ENCODE measurements at places on chromosomes 1 and 21.

DNA sequence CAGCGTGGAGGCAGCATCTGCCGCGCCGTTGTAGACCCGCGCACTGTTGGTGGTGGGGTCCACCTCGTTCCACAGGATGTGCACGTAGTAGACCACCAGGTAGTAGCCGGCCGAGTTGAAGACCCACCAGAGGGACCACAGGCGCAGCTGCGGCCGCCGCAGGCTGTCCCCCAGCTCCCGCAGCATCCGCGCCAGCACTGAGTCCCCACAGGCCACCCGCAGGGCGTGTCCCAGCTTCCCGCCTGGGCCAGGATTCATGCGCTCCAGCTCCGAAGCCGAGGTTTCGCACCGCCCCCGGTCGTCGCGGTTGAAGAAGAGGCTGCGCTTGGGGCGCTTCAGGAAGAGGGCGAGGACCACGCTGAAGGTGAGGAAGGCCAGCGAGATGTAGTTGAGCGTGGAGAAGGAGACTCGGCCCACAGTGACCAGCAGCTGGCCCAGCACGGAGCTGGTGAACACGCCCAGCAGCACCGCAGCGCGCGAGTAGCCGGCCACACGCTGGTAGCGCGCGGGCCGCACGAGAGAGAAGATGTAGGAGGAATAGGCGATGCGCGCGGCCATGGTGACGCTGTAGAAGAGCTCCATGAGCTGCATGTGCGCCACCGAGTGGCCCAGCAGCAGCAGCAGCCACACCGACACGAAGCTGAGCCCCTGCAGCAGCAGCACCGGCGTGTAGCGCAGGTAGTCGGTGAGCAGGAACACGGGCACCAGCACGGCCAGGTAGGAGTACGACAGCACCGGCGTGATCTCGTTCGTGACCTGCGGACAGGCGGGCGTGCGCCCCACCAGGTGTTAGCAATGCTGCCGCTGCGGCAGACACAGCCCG, 10.6 kb downstream of the SLC19A1 start:
- peak; percentile 14 for DNase-seq

DNA sequence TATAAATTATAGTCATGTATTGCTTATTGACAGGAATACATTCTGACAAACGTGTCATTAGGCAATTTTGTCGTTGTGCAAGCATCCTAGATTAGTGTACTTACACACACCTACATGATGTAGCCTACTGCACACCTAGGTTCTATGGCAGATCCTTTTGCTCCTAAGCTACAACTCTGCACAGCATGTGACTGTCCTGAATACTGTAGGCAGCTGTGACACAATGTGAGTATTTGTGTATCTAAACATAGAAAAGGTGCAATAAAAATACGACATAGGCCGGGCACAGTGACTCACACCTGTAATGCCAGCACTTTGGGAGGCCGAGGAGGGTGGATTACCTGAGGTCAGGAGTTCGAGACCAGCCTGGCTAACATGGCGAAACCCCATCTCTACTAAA, 36.5 kb downstream of the TNFRSF8 start:
- DNase-seq, result no peak

DNA sequence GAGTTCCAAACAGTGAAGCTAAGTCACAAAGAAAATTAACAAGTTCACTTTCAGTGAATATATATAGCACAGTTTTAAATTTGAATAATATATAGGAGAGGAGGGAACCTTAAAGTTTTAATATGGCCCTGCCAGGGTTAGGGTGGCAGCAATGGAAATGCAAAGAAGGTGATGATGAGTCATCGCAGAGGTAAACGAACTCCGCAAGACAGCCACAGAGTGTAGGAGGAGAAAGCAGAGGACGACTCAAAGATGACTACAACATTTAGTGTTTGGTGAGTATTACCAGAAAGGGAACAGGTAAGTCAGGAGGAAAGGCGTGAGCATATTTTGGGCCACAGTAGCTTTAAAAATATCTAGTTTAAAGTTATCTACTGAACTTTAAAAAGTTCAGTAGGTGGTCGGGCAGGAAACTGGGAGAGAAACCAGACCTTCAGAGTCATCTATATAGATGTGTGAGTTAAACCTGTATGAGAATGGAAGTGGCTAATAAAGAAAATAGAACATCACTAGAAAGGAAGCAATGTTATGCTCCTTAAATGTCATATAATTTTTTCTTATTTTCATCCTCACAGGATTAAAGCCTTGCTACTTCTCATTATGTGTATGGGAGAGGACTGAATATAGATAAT, 75.7 kb downstream of the UCHL5 start:
- DNase-seq, result no peak

GRCh38 chr1:46133181-46133658, 791 bp upstream of the PIK3R3 start:
- DNase-seq, result no peak

DNA sequence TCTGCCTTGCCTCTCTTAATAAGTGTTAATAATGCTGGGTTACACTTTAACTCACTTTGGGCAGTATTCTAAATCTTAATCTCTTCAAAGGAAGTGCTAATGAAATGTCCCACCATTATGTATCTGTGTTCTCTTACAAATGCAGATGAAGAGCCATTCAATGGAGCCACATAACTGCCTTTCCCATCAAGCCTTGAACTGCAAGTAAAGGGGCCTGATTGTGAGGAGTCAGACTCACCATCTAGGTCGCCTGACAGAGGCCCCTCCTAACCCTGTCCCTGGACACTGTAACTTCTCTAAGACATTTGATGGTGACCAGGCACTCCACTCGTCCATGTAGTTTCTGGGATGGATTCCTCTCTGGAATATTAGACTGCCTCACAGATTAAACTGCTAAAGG, 329.4 kb downstream of the KIF26B start:
- no peak for DNase-seq

DNA sequence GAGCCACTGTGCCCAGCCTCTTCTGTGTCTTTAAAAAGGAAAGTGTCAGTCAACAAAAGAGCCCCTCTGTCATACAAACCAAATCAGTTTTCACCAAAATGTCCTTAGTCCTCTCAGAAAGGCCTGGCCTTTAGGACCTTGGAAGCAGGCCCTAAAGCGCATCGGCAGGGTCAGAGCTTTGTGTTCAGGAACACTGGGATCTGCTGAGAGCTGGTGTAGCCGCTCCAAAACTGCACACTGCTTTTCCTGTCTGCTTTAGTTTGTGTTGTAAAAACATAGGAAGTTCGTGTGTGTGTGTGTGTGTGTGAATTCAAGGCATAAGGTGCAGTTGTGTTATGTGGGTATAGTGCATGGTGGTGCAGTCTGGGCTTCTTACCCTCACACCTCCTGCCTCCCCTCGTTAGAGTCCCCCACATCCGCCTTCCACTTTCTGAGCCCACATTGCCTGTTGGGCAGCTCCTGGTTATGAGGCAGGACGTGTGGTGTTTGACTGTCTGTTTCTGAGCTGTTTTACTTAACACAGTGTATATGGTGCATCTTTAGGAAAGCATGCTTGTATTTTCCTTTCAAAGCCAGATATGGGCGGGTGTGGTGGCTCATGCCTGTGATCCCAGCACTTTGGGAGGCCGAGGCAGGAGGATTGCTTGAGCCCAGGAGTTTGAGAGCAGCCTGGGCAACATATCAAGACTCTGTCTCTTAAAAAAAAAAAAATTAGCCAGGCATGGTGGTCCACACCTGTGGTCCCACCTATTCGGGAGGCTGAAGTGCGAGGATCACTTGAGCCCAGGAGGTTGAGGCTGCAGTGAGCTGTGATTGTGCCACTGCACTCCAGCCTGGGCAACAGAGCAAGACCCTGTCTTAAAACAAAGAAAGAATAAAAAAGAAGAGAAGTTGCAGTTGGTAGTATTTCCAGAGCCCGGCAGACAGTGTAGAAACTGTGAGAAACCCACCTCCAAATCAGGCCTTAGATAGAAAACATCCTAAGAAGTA, 12.4 kb downstream of the IBA57 start:
- DNase-seq, result no peak

- DNase-seq, result no peak
Observed at GRCh38 chr1:25099343-25099951, 132.9 kb downstream of the SYF2 start.

GRCh38 chr1:243345205-243345604, 89.4 kb downstream of the SDCCAG8 start:
- DNase-seq, result no peak

- DNase-seq, result no peak
Observed at GRCh38 chr21:46179708-46180078, 4.6 kb downstream of the SPATC1L start.

DNA sequence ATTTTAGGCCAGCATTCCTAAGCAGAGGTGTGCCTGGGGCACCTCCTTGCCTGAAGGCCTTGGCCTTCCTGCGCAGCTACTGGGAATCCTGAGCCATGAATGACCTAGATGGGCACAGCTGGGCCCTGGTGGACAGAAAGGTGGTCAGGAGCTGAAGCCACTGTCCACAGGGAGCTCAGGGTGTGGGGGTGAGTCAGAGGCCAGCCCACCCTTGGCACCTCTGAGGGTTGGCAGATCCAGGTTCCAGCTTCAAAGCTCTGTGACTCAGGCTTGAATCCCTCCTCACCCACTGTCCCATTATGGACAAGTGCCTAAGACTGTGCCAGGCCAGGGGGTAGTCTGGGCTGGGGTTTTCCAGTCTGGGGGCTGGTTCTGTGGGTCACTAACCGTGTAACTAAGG, 6.4 kb upstream of the EDN2 start:
- no peak for DNase-seq

DNA sequence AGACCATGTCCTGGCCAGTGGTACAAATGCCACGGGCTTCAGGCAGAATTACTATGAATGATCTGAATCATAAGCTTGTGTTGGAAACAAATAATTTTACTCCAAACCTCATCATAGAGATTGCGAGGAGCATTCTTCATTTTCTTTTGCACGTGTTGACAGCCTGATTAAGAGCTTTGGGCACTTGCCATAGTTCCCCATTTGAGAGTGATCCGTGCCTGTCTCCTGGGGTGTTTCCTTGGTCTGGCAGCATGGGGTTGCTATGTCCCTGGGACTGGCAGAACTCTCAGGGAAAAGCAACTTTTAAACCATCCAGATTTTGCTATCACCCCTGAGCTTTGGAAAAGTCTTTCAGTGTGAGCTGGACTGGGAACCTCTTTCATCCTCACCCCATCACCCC, 54.3 kb upstream of the KCNJ6 start:
- DNase-seq, result no peak

DNA sequence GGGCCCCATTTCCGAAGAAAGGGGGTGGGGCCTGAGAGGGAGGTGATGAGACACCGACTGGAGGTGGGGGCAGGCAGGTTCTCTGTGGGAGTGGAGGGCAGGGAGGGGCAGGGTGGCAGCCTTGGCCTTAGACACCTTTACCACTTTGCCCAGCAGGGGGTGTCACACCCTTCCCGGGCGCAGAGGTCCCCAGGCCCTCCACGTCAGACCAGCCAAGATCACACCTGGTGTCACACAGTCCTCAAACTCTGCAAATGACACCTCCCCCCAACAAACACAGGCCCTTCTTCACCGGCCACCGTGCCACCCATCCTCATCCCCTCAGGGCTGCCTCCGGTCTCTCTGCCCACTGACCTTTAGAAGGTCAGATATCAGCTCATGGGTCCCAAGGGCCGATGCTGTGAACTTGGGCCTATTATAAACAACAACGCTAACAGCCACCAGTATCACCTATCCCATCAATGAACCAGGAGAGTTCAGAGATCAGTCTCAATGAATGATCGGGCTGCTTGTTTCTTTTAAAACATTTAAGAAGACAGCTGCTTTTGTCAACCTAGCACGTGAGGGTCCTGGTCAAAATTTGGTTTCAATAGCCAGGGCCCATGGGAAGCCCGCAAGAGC, 103.9 kb downstream of the CASZ1 start:
- no peak for DNase-seq

DNA sequence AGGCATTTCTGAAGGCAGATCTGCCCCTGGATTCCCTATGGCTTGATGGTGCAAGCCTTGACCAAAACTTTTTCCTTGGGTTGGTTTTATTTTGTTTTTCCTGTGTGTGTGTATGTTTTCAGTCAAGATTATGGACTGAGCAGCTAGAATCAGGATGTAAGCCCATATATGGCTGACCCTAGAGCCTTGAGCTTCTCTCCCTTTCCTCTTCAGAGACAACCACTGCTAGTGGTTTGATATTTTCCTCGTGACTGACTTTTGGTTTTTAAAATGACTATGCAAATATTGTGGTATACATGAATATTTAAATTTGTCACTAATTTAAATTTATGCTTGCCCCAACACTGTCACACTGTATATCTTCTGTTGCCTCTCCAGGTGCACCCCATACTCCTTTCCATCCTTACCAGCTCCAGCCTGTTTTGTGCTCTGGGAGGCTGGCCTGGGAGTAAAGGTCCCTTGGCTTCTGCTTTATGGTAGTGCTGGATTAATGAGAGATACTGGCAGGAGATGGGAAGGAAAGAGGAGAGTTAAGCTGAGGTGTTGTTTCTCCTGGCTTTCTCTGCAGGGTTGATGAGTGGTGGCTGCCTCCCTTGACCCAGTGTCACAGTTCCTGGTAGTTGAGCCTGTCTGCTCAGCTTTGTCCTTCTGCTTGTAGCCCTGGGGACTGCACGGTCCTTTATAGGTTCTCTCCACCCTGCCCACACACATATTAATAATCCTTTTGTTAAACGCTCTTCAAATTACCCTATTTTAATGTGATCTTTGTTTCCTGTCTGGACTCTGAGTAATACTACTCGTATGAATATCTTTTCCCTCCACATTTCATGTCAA, 44.4 kb downstream of the RWDD3 start:
- DNase-seq, result no peak

DNA sequence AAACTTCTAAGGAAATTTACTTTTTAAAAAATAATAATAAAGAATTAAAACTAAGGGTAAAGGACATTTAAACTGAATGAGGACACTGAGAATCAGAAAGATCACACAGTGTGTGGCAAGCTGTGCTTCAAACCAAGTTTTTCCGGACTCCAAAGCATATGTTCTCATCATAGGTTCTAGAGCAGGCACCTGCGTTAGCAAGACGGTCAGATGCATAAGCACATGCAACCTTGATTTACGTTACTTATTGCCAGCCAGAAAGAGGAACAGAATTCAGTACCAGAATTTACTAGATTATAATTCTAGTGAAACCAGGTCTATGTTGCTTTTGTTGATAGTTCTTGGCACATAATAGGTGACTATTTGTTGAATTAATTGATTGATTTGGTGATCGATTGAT, 6.2 kb upstream of the LBR start:
- no peak for DNase-seq

GRCh38 chr1:212461916-212462660, 29.4 kb downstream of the NENF start:
- DNase-seq, result no peak

GRCh38 chr1:118366286-118366685, 181.3 kb upstream of the SPAG17 start:
- no peak for DNase-seq

GRCh38 chr1:153544453-153545066, 1.0 kb downstream of the S100A4 start:
- DNase-seq, result peak; percentile 24

DNA sequence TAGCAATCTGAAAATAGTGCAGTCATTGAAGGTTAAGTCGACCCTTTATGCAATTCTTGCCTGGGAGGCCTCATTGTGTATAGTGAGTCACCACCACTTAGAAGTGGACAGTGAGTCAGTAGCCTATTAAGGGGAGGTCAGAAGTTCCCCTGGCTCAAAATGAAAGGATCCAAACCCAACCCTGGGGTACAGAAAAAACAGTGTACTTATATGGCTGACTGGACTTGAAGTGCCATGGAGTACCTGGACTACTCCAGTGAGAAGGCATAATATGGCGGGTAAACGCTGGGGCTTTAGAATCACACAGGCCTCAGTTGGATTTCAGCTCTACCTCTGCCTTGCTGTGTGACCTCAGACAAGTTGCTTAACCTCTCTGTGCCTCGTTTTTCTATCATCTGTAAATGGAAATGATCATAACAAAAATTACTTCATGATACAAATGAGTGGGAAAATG, 2.2 kb upstream of the BCL9 start:
- peak; percentile 20 for DNase-seq

Data from femur (tissue), 1 donor.